ENCODE measurements at places on chromosomes 12 and 14. TPM values are rescaled to one million over a fixed set of nuclear protein-coding genes. Genes with fewer than 3 reads are reported as not detected.

DNA sequence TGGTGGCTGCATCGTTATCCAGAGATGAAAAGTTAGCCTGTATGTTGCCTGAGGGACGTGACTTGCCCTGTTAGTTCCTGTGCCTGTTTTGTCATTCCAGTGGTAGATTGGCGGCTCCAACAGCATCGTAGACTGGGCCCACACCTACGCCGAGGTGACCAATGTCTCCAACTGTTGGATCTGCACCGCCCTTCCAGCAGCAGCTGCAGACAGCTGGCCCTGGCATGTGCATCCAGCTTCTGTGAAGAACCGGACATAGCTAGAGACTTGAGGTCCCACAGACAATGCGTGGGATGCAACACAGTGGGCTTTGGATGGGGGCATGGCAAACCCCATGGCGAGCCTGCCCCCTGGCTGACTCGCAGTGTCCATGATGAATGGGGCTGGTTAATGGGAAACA, 93.0 kb upstream of the TMPO start:
- DNase-seq: no peak

Gene NFATC4
- total RNA-seq: 1.5 TPM

Gene SLC7A8
- total RNA-seq: 2.5 TPM

Gene PCED1B
- 52.8 TPM for total RNA-seq

Gene TAS2R50
- total RNA-seq: 0.47 TPM

GRCh38 chr12:30450872-30451271, 244.8 kb downstream of the IPO8 start:
- no peak for DNase-seq

DNA sequence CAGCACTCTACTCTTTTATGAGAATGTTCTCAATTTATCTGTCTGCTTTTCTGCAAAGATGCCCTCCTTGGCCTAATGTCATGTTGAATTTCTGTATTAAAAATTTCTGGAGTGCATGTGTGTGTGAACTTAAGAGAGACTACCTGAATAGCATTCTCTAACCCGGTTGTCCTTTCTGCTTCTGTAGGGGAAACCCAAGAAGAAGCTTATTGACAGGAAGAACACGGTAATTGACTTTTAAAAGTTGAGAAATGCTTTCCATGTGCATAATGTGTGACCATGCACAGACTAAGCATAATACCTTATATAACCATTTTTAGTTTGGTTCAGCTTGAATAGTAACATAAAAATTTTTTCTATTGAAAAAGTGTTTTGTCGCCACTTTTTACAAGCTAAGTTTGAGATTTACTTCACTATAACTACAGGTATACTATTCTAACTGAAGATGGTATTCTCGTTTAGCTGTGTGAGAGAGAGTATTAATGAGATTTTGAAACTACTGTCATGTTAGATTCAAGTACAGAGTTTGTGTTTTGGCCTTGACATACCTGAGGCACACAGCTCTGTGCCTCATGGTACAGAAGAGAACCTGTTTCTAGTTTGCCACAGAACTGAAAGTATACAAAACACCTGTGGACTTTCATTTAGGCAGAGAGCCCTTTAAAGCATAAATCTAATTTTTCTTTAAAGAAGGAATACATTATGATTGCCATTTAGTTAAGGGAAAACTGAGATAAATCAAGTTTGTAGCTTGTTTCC, 96.8 kb downstream of the TTLL5 start:
- DNase-seq: no peak
